ENCODE measurements at places on chromosomes 1 and 21. TPM values are rescaled to one million over a fixed set of nuclear protein-coding genes. Genes with fewer than 3 reads are reported as not detected.
A peak's percentile ranks its signal among the peaks of the same experiment; 100 is the strongest.

The ACTN2 gene
- total RNA-seq: not detected

The FOXD3 gene
- total RNA-seq: not detected

The IL10RB gene
- 18.4 TPM for total RNA-seq

- H3K27me3 ChIP-seq: no peaks in the 10 kb centered on the region
- no peak for DNase-seq
- no peak overlapping the region for H3K4me3 ChIP-seq
- no peak overlapping the region for H3K27ac ChIP-seq
- no peaks in the 10 kb centered on the region for H3K4me1 ChIP-seq
Observed at GRCh38 chr1:210448297-210448892, 119.7 kb downstream of the HHAT start.

DNA sequence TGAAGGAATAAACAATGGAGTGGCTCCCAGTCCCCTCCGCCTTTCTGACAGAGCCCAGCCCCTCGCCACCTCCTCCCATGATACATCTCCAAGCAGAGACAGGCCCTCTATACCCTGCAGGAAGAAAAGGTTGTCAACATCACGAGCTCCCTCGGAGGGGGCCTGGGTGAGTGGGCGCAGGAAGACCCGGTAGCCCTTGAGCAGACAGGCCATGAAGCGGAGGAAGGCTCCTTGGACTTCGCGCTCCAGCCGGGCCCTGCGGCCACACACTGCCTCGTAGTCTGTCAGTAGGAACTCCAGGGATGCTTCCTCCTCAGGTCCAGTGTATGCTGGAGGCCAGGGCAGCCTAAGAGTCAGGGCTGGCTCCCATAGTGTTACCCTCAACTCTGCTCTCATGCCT is 7.0 kb downstream of the DENND4B start:
- no peak for DNase-seq
- H3K27ac ChIP-seq: no peak overlapping the region
- no peak overlapping the region for H3K4me3 ChIP-seq
- H3K36me3 ChIP-seq: peaks cover 77% of the 10 kb centered on the region
- peaks cover 31% of the 10 kb centered on the region for H3K4me1 ChIP-seq

DNA sequence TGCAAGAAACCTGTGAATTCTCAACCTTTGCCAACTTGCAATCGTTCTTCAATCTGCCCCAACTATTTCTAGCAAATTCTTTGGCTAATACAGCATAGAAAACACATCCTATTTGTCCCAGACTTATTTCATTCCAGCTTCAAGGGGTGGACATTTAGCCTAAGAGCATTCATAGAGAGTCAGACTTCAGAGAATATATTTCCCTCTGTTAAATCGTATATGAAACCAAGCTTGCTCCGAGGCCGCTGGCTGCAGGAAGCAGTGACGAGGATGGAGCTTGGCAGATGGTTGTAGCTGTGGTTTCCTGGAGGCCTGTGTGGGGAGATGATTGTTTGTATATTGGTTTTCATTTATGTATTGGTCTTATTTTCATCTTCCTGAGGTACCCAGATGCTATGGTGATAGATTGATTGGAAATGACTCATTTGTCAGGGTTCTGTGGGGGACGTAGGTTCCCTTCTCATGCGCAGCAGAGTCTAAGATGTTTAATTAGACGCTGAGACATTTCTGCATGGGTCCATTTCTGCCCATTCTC is 26.1 kb downstream of the MAN1C1 start:
- H3K27ac ChIP-seq: peak overlapping the region; percentile 56
- H3K4me3 ChIP-seq: no peak overlapping the region
- peaks cover 2% of the 10 kb centered on the region for H3K27me3 ChIP-seq
- peak; percentile 89 for DNase-seq

- H3K27ac ChIP-seq: no peak overlapping the region
- H3K4me1 ChIP-seq: peaks cover 7% of the 10 kb centered on the region
- no peak overlapping the region for H3K4me3 ChIP-seq
- peaks cover 2% of the 10 kb centered on the region for H3K36me3 ChIP-seq
- DNase-seq: no peak
- H3K27me3 ChIP-seq: peaks cover 5% of the 10 kb centered on the region
Observed at GRCh38 chr1:212721388-212722247, 22.0 kb upstream of the BATF3 start.

GRCh38 chr1:11352816-11353799 is 80.1 kb downstream of the UBIAD1 start:
- DNase-seq: no peak
- H3K27ac ChIP-seq: peak overlapping the region; percentile 49
- H3K27me3 ChIP-seq: no peaks in the 10 kb centered on the region
- no peak overlapping the region for H3K4me3 ChIP-seq
- H3K36me3 ChIP-seq: no peaks in the 10 kb centered on the region

GRCh38 chr1:88016947-88017346 is 667.1 kb upstream of the PKN2 start:
- no peak overlapping the region for H3K27ac ChIP-seq
- no peak overlapping the region for H3K4me3 ChIP-seq
- no peaks in the 10 kb centered on the region for H3K36me3 ChIP-seq
- no peaks in the 10 kb centered on the region for H3K27me3 ChIP-seq

GRCh38 chr1:47753808-47754207 is 243.4 kb downstream of the TRABD2B start:
- H3K36me3 ChIP-seq: no peaks in the 10 kb centered on the region
- no peaks in the 10 kb centered on the region for H3K4me1 ChIP-seq
- no peaks in the 10 kb centered on the region for H3K27me3 ChIP-seq
- no peak for DNase-seq

DNA sequence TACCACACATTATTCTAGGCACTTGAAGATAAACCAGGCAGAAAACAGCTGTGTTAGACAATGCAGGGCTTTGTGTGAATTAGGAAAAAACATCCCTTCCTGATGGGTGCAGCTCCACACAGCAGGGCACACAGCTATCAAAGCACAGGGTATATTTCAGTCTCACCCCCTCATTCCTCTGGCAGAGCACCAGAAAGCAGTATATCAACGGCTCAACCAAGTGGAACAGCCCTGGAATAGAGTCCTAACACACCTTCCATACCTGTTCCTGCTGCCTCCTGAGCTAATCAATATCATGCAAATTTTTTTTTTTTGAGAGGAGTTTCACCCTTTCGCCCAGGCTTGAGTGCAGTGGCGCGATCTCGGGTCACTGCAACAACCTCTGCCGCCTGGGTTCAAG is 32.1 kb downstream of the LYST start:
- H3K4me1 ChIP-seq: peaks cover 25% of the 10 kb centered on the region
- peaks cover 10% of the 10 kb centered on the region for H3K36me3 ChIP-seq
- DNase-seq: no peak
- no peaks in the 10 kb centered on the region for H3K27me3 ChIP-seq

DNA sequence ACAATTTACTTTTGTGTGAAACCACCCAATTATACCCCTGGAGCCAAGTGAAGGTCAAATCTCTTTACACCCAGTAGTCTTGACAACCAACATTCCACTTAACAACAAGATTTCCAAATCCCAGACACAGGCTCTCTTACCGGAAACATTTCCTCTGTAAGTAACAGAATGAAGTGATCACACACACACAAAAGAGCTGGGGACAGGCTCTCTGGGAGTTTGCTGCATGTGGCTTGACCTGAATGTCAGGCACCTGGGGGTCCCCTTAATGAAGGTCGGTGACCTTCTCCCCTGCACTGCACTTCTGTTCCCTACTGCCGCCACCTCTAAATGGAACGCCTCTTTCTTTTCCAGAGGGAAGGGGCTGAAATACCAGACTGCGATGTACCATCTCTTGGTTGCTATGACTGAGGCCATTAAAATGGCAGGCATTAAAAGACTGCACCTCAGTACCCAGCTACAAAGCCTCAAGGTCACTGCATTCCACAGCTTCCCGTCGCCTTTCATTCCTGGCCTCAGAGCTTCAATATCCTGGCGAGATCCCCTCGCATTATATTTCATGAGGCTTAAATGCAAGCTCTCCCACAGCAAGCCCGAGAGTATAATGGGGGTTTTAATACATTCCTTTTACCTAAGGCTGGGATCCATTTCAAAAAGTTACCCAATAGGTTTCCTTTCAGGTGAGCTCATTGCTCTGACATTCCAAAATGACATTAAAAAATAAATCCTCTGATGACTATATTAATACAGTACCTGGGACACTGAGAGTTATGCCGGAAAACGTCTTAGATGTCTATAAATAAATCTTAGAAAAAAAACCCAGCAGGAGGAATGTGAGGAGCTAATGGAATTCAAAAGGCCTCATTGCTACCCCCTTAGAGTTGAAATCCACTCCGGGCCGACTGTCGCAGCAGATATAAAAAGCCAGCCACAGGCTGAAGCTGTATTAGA is 90.9 kb upstream of the DIRAS3 start:
- DNase-seq: no peak
- H3K36me3 ChIP-seq: no peaks in the 10 kb centered on the region
- H3K27ac ChIP-seq: no peak overlapping the region
- no peaks in the 10 kb centered on the region for H3K4me1 ChIP-seq
- no peak overlapping the region for H3K4me3 ChIP-seq

GRCh38 chr21:20443558-20444155 is 554.6 kb upstream of the NCAM2 start:
- no peak overlapping the region for H3K4me3 ChIP-seq
- DNase-seq: no peak
- H3K36me3 ChIP-seq: no peaks in the 10 kb centered on the region
- H3K27me3 ChIP-seq: no peaks in the 10 kb centered on the region

DNA sequence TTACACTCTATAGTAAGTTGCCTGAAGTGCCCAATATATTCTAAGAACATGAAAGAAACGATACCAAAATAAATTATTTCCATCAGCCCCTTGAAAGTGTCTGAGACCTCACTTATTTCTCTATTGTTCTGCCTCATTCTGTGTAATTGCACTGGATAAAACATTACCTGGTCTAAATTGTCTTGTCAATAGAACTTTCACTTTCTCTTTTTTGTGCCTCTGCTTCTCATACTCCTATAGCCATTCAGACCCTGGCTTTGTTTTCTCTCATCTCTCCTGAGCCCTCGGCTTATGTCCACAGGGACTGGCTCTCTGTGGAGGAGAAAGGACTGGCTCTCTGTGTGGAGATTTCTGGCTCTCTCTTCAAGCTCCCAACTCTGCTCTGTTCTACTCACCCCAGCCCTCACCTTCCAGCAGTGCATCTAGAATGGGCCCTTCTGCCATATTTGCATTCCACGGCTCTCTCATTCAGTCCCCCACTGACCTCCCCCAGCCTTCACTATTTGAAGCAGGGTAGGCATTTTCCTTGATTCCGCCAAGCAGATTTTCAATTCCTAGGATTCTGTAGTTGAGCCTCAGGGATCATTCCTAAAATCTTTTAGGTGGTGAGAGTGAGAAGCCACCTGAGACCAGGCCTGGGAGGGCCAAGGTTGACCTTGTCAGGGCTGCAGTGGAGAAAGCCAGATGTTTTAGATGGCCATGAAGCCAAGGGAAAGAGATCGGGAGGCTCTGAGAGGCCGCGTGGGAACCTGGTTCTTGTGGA is 15.9 kb upstream of the GALNT2 start:
- no peak for DNase-seq
- H3K27ac ChIP-seq: no peak overlapping the region
- no peaks in the 10 kb centered on the region for H3K4me1 ChIP-seq
- H3K4me3 ChIP-seq: no peak overlapping the region
- no peaks in the 10 kb centered on the region for H3K27me3 ChIP-seq

- H3K4me1 ChIP-seq: no peaks in the 10 kb centered on the region
- no peak overlapping the region for H3K27ac ChIP-seq
- H3K27me3 ChIP-seq: no peaks in the 10 kb centered on the region
- no peak for DNase-seq
- no peak overlapping the region for H3K4me3 ChIP-seq
Observed at GRCh38 chr1:210669951-210670350, 341.2 kb downstream of the HHAT start.

DNA sequence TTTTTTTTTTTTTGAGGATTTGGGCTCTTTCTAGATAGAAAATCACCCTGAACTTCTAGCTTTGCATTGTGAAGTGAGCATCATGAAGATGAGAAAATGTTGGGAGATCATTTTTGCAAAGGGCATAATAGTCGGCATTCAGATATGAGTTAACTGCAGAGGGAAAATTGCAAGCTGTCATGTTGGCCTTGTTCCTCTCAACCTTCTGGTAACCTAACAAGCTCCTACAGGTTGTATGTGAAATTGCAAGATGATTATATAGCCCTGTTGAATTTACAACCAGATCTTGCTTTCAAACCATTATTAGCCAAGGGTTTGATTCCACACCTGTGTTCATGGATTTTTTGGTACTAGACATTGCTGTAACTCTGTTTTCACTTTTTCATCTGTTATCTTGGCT is 2.2 kb downstream of the ELOA start:
- no peak for DNase-seq
- H3K36me3 ChIP-seq: peaks cover 8% of the 10 kb centered on the region
- H3K4me1 ChIP-seq: peaks cover 16% of the 10 kb centered on the region
- no peak overlapping the region for H3K4me3 ChIP-seq
- no peaks in the 10 kb centered on the region for H3K27me3 ChIP-seq

DNA sequence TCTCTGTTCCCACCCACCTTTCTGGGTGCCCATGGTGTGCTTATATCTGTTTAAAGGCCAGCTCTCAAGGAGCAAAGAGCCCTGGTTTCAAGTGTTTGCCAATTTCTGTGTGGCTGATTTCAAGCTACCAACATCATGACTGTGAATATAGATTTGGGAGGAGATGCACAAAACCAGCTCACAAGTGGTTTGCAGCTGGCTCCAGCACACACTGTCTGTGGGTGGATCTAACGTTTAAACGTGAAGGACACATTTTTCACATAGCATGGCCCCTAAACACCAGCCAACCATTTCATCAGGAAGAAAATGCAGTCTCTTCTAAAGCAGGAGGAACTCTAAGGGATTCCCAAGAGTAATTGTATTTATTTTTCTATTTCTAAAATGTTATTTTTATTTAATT is 65.2 kb downstream of the FCRL5 start:
- no peak overlapping the region for H3K27ac ChIP-seq
- DNase-seq: no peak
- no peak overlapping the region for H3K4me3 ChIP-seq
- no peaks in the 10 kb centered on the region for H3K27me3 ChIP-seq
- H3K36me3 ChIP-seq: no peaks in the 10 kb centered on the region
- peaks cover 23% of the 10 kb centered on the region for H3K4me1 ChIP-seq

GRCh38 chr1:62401034-62401760 is 35.7 kb upstream of the USP1 start:
- no peaks in the 10 kb centered on the region for H3K4me1 ChIP-seq
- DNase-seq: no peak
- no peaks in the 10 kb centered on the region for H3K27me3 ChIP-seq
- H3K36me3 ChIP-seq: no peaks in the 10 kb centered on the region

Measured in natural killer cell (primary cell).